OCI-M1 (cell line): ENCODE measurements at places on chromosomes 7 and 10.

- DNase-seq = no peak
These were observed 28.1 kb upstream of the NFKB2 start for GRCh38 chr10:102367441-102367840.

GRCh38 chr7:149759093-149759860, 14.1 kb downstream of the ZNF467 start:
- no peak for DNase-seq

DNA sequence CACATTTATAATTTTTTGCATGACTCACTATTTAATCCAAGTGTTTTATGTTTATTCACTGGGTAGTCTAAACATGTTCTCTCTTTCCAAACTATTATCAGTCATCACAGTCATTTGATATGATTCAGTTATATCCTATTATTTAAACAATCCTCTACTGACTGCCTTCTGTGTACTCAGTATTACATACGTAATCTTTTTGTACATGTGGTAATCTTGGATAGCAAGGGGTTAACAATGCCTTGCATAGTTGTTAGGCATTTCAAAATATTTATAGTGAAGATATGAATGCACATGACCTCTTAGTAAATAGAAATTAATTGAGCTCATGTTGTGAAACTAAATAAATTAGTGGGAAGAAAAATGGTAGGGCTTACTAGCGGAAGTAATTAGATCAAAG, 379.4 kb upstream of the KIAA1217 start:
- no peak for DNase-seq

DNA sequence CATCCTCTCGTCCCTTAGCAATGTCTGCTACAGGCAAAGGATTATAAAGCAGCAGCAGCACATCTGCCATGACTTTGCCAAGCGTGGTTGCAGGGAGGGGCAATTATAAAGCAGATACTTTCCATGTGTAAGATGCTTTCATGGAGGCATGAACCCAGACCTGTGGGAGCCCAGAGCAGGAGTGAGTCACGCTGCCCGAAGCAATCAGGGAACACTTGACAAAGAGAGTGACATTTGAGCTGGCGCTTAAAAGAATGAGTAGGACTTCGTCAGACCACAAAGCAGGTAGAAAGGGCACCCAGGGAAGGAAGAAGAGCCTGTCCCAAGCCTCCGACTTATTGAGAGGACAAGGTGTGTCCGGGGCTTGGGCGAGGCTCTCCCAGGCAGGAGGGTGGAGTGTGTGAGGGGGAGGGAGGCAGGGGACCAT, 147.2 kb downstream of the MYOF start:
- DNase-seq = no peak

DNA sequence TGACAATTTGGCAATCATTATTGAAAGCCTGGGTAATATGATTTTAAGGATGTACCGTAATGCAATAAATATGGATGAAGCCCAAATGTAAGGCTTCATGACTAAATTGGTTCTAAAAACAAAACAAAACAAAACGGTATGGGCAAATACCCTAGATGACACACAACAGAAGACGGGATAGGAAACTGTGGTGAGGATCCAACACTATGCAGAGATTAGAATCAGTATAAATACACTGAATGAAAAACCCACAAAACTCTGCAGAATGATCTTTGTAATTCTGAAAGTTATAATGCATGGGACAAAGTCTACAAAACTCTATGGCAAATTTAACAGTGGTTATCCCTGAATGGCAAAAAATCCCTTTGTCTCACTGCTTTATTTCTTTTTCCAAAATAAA, 57.6 kb downstream of the MALSU1 start:
- DNase-seq = no peak

DNA sequence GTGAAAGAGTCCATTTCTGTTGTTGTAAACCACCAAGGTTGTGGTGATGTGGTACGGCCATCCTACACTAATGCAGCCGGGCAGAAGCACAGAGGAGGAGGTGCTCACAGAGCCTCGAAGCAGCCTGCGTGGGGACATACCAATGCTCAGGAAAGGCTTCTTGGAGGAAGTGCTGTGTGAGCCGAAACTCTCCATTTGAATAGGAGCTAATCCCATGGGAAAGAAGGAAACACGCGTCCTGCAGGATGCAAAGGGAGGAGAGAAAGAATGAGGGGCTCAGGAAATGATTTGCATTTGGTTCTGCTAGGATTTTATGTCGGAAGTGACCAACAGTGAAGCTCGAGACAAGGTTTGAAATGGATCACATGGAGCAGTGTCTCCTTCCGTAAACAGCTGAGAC, 477.9 kb upstream of the ANKRD30A start:
- DNase-seq = no peak
